Right hindlimb (tissue), 1 donor: ENCODE measurements at places on chromosomes 12 and 14.

- DNase-seq, result no peak
Observed at GRCh38 chr12:75437564-75437963, 43.0 kb upstream of the GLIPR1 start.

DNA sequence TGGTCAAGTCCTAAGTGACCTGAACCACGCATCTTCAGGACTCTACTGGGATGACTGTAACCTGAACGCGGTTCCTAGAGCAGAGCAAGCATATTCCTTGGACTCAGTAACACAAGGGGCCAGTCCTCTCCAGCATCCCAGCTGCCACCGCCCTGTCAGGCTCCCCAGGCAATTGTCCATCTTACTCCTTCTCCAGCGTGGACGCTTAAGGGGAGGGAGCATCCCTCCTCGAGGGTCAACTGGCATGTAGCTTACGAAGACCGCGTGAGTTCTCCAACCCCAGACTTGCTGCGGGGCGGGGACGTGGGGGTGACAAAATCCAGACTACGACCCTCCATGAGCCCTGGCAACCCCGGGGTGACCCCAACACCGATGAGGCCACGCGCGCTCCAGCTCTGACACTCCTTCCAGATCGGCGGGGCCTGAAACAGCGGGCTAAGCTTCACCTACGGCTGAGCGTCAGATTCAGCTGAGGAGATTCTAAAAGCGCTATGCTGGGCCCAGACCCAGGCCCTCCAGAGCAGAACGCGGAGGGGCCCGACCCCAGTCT is 846 bp upstream of the MTHFD1 start:
- DNase-seq, result no peak

- DNase-seq, result no peak
Observed at GRCh38 chr14:29461101-29461500, 466.5 kb downstream of the PRKD1 start.

DNA sequence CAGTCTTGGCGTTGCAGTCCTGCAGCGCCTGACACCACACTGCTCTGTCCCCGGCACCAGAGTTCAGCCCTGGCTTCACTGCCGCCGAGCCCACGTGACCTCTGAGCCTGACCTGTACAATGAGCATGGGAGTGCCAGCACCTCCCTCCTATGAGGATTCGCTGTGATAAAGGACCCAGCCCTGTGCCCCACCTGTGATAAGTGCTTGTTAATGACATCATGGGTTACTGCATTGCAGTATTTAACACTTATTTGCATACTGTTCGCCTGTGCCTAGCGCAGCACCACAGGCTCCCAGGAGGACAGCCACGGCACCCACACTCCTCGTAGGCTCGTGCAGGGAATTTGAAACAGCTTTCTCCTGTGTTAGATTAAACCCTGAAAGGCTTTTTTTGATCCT is 118.2 kb upstream of the GSC start:
- no peak for DNase-seq

- no peak for DNase-seq
Observed at GRCh38 chr12:90024262-90024661, 315.6 kb upstream of the ATP2B1 start.
